GM18507 (cell line): ENCODE measurements at places on chromosomes 7 and 10.
A peak's percentile ranks its signal among the peaks of the same experiment; 100 is the strongest.

- DNase-seq = no peak
Observed at GRCh38 chr10:76195654-76196390, 764.4 kb downstream of the LRMDA start.

- no peak for DNase-seq
Observed at GRCh38 chr10:37379991-37380390, 254.6 kb downstream of the ANKRD30A start.

DNA sequence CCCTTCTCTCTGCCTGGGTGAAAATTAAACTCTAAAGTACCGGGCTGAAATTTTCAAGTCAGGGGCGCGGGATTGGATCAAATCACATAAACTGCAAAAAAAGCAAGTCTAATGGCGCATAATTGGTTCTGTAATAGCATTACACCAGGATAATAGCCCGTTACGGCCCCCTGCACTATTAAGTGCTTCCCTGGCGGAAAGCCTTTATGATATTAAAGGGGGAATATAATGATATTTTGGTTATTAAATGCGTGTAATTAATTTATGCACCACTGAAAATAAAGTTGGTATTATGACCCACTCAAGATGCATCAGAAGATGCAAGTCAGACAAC lies 744 bp upstream of the DRGX start:
- no peak for DNase-seq

DNA sequence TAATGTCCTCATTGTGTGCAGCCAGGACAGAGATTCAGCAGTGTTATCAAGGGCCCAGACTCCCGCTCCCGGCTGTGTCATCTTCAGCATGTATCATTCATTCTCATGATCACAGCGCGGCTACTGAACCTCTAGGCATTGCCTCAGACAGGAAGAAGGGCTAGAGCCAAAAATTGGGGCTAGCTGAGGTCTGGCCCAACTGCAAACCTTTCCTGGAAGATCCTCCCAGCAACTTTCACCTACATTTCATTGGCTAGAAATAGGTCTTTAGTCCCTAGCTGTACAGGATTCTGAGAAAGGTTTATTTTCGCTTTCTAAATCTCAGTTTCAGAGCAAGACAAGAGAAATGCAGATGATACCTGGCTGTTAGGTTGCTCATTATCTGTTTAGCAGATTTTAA lies 81.9 kb downstream of the CREM start:
- no peak for DNase-seq

- DNase-seq = no peak
Observed at GRCh38 chr7:133985300-133985699, 141.8 kb upstream of the LRGUK start.

DNA sequence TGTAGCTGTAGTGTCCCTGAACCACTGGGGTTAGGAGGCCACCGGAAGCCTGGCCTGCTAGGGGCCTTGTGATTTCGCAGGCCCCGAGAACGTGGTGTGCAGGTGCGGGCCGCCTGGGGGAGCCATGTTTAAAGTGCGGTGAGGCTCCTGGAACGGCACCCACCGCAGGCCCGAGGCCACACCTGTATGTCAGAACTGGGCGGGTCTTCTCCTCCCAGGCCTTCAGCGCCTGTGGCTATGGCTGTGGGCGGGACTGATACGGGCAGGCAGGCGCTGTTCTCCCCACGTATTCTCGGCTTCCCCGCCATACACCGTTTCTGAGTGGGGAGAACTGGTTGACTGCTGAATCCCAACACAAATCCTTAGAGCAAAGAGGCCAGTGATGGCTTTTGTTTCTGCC lies 74.8 kb downstream of the DNAJB6 start:
- no peak for DNase-seq

- DNase-seq = no peak
Observed at GRCh38 chr7:147833557-147833956, 757.0 kb upstream of the C7orf33 start.

DNA sequence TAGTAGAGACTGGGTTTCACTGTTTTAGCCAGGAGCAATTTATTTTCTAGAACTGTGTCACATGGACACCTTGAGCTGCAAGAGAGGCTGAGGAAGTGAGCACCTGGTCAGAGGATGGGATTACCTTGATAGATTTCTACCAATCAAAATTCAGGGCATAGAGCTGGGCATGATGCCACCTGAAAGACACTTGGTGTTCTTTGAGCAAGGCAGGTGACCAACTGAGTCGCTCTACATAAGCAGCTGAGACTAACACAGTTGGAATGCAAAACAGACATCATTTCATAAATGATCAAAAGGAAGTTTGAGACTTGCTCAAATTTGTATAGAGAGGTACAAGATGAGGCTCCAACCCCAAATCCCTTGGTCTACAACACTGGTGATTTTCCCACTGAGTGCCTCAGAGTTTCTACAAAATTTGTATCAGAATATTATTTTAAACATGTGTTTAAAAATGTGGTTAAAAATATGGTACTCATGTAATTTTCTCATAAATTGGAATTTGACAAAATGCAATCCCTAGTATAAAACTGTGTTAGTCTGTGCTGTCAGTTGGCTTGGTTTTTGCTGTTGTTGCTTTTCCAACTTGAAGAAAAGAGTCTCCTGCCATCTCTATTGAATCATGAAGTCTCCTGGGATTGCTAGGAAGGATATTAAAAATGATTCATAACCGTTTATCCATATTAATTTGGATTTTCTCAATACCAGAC lies 156.4 kb upstream of the MDFIC start:
- DNase-seq = no peak

GRCh38 chr7:496528-497295 lies 22.9 kb downstream of the PDGFA start:
- no peak for DNase-seq

DNA sequence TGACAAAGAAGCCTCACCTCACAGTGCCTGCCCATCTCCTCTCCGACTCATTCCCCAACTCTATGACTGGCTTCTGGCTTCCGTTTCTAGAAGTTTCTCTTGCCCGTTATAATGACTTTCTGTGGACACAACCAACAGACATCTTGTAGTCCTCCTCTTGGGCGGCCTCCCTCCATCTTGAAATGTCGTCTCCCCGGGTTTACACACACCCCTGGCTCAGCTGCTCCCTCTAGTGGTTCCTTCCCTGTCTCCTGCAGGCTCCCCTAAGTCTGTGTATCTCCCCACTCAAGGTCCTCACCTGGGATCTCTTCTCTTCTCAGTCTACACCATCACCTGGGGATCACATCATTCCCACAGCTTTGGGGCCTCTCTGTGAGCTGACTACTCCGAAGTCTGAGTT lies 123.4 kb upstream of the NEBL start:
- peak; percentile 47 for DNase-seq

DNA sequence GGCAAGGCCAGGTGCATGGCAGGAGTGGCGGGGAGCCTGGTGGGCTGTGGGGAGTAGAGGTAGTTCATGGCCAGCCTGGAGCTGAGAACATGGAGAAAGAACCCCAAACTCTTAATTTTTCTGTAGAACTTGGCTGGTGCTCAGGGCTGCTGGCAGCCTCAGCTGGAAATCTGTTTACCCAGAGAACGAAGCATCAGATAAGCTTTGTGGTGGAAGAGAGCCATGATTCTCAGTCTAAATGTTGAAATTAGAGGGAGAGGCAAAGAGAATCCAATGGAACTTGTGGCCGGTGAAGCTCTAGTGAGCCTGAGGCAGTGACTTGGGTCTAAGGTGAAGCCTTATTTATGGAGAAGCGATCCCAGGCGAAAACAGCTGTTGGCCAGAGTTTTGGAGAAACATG lies 126.4 kb downstream of the CCDC3 start:
- no peak for DNase-seq

GRCh38 chr7:137242616-137243015 lies 100.9 kb downstream of the PTN start:
- no peak for DNase-seq

GRCh38 chr7:51778121-51778520 lies 461.5 kb upstream of the COBL start:
- no peak for DNase-seq

DNA sequence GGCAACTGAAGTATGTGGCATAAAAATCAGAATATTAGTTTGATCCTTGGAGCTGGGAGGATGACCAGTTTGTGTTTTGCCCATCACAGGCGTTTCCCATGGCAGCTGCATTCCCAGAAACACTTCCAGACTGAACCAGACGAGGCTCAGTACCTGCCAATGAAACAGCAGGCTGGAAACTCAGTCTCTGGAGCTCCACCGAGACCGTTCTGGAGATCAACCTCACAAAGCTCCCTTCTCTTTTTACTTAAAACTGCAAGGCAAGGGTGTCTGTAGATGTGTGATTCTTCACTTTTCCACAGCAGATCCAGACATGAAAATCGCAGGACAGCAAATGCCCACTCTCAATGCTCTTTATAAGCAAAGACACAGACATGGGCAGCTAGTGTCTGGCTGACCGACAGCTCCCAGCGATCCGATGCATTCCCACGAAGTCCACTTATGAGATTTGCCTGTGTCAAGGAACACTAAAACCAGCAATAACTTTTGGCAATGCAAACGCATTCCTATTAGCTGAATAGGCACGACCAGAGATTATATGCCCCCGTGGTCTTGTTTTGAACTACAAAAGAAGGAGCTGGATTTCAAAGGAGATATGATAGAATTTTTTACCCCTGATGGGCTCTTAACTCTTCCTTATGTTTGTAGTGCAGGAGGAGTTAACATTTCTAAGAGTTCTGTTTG lies 72.6 kb downstream of the ADAM12 start:
- DNase-seq = no peak

DNA sequence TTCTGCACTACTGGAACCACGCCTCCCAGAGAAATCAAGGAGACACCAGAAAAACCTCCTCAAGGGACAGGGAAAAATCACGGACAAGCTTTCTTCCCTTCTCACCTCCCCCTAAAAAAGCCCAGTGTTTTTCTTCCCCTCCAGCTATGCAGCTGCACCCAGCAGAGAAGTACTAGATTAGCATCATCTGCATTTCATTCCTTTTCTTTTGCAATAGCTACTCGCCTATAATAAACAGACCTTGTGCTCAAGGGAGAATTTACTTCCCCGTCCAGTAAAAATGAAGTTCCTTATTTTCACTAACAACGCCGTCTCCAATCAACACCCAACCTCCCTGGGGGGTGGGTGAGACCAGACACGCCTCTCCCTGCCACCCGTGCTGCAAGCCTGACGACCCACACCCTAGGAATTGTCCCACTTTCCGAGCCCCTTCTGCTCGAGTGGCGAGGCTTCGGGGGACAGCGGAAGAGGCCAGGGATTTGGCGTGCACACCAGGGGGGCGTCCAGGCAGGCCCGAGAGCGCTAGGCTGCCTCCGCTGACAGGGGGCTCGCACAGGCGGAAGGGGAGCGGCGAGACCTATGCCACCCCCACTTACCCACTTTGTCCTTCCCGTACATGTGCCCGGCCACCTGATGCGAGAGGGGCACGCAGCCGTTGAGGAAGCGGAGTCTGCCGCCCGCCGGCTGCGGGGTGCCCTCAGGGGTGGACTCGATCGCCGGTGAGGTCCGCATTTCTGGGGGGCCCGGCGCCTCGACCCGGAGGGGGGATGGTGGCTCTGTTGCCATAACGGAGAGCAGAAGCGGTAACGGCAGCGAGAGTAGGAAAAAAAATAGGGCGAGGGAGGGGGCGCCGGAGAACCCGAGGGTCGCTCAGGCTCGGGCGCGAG lies 625 bp downstream of the IPMK start:
- no peak for DNase-seq

DNA sequence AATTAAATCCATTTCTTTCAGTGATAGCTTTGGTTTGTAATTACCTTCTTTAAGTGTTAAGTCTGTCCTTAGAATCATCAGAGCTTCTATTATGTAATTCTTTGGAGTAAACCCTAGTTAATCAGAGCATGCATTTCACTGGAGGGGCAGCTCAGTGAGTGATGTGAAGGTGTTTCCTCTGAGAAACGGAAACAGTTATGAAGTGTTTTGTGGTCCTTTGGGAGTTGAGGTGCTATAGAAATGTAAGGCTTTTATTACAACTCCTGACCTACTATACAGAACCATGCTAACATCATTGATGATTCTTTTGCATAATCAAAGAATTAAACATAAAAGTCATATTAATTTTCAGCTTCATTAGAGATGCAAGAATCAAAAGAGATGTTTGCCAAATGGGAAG lies 141.5 kb downstream of the EXOC4 start:
- no peak for DNase-seq

DNA sequence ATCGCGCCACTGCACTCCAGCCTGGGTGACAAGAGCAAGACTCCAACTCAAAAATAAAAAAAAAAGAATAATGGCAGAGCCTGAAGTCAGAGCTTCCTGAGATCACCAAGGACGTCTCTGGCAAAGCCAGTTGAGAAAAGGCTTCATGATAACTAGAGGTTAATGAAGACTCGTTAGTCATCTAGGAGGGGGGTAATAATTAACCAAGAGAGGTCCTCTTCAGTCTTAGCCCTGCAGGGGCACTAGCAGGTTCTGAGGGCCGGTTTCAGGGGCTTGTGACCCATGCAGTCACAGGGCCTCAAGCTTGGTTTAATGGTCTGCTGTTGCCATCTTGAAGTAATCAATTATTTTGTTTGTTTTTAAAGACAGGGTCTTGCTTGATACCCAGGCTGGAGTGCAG lies 28.6 kb upstream of the PROSER2 start:
- DNase-seq = no peak

GRCh38 chr7:105512926-105513526 lies 9.0 kb downstream of the PUS7 start:
- DNase-seq = no peak

DNA sequence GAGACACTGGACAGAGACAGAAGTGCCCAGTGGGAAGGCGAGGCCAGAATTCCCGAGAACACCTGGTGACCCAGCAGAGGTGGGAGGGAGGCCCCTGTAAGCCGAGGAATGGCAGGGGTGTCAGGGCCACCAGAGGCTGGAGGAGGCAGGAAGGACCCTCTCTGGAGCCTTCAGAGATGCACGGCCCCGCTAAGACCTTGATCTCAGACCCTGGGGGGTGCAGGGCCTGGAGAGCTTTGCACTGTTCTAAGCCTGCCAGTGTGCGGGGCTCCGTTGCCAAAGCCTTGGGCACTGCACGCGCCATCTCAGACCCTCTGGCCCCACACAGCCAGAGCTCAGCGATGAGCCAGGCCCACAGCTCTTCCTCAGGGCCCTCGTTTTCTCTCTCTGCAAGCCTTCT lies 557.1 kb downstream of the PTPRN2 start:
- DNase-seq = no peak

- no peak for DNase-seq
Observed at GRCh38 chr10:122249303-122249850, 21.7 kb upstream of the BTBD16 start.

DNA sequence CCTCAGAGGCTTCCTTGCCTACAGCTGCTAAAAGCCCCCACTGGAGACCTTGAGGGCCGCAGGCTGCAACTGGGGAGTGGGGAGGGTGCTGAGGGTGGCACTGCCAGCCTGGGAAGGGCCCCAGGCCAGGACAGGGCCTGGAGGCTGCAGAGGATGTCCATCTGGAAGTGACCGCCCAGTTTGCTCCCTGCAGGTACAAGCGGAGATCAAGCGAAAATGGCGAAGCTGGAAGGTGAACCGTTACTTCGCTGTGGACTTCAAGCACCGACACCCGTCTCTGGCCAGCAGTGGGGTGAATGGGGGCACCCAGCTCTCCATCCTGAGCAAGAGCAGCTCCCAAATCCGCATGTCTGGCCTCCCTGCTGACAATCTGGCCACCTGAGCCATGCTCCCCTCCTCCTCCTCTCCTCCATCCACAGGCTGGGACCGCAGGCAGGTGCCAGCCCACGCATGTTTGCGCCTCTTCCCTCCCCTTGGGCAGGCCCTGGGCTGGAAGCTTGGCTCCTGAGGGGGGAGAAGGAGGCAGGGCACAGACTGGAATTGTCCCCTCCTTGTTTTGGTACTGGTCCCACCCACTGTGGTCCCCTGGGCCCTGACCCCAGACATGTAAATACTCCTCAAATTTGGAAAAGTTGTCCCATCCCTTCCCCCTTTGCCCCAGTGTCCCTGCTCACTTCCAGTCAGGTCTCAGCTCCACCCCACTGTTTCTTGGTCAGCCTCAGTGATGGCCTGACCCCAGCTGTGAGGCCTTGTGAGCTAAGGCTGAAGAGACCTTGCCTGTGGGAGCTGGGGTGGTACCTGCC lies 54.4 kb downstream of the ADCYAP1R1 start:
- DNase-seq = no peak
